ENCODE measurements at places on chromosomes 3 and 15.

- no peak for DNase-seq
These were observed 257.2 kb downstream of the NFKBIZ start for GRCh38 chr3:102106416-102107097.

DNA sequence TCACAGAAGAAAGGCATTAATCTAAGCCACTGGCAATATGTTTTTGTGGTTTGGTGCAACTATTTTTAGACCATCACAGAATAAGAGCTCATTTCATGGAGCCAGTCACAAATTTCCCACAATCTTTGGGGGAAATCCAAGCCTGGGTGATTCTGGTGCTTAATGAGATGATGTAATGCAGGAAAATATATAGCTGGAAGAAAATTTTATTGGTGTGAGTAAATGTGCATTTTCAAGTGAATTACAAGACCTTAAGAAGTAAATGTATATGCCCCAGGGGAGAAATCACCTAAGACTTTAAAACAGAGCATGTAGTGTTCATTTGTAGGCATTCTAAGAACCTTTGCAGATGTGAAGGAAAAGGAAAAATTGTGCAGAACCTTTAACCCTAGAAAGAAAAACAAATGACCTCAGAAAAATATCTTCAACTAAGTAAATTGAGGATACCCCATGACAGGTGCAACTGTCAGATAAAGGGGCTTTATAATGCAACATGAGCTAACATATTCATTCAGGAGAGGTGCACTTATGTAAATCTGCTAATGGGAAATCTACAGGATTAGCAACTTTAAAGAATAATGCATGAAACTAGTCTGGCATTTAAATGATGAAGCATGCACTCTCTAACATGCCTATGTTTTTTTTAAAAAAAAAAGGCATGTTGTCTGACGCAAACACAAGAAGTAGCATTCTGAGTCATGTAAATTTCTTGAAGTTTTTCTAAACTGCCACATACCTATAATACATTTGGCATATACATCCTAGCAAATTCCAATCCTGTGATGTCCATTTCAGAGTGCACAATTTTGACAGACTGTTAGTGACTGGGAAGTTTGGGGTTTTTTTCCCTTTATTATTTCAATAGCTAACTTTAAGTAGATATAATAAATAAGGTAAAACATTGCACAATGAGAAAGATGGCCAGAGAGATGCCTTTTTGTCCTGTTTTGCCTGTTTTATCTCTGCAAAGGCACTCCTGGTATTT, 105.1 kb downstream of the MEX3B start:
- DNase-seq = no peak

GRCh38 chr3:15052335-15053242, 12.5 kb downstream of the MRPS25 start:
- DNase-seq = no peak

DNA sequence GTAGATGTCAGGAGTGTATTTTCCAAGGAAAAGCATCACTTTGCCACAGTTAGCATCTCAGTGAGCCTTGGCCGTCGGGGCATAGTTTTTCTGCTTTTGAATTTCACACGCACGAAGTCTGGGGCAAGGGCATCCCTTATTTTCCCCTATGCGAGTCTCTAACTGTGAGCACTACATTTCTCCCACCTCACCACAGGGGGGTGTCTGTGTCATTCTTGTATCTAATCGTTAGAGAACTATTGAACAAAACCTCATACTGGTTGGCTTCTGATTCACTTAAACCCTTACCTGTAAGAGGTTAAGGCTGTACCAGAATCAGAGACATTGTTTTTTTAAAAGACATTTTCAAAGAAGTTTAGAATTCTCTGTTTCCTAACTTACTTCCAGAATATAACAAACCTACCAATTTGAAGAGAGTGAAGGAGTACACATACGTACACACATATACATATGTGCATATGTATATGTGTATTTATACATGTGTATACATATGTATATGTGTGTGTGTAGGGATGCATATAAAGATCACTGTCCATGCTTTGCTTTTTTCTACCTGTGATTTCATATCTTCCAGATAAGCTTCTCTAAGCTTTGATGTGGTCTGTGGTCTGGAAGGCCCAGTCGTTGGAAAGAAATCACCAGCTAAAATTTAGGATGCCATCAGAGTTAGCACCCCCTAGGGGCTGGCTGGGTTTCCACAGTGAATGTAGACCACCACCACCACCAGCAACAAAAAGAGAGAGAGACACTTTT, 49.4 kb downstream of the MYZAP start:
- DNase-seq = no peak

DNA sequence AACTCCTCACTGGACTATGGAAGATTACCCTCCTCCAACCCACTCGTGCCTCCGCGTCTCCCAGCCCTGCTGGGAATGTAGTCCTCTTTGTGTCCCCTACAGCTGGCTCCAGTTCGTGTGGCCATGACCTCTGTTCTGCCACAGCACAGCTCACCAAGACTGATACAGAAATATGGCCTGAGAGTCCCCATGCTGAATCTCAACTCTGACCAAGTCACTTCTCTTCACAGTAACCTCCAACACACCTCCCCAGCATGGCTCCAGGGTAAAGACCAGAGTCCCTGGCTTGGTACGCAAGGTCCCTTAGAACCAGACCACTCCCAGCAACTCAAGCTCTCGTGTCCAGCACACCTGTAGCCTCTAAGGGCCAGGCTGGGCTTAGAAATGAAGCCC, 2.3 kb upstream of the COL7A1 start:
- no peak for DNase-seq

- no peak for DNase-seq
These were observed 8.5 kb downstream of the WDR53 start for GRCh38 chr3:196559826-196560225.

DNA sequence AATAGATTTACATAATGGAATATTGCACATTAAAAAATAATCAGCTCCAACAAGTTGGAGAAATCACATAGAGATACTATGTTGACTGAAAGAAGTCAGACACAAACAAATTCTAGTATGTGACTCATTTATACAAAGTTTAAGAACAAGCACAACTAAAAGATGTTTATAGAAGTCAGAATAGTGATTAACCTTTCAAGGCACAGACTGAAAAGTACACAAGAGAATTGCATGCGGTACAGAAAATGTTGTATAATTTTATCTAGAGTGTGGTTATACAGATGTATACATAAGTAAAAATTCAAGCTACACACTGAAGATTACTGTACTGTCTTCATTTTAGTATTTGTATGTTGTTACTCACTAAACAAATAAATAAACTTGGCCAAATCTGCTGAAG, 19.3 kb upstream of the ATOSA start:
- DNase-seq = no peak

GRCh38 chr15:51401872-51402517, 60.5 kb downstream of the GLDN start:
- no peak for DNase-seq

DNA sequence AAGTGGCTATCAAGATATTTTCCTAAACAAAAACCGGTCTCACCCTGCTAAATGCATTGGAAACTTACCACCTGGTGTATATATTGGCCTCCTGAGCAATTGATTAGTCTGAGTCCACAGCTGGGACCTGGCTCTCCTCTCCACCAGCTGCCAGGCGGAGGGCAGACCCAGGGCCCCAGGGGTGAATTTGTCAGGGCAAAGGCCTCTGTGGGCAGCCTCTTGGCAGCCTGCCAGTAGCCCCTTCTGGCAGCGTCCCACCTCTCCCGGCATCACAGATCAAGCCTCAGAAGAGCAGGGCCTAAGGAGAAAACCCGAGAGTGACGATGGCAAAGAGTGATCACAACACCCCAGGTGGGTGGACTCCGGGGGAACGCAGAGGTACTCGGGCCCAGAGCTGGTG, 43.0 kb upstream of the IDH2 start:
- no peak for DNase-seq
